Kidney (tissue), 22 donors: ENCODE measurements at places on chromosomes 6 and 20. TPM values are rescaled to one million over a fixed set of nuclear protein-coding genes. Genes with fewer than 3 reads are reported as not detected.
A peak's percentile ranks its signal among the peaks of the same experiment; 100 is the strongest.

DNA sequence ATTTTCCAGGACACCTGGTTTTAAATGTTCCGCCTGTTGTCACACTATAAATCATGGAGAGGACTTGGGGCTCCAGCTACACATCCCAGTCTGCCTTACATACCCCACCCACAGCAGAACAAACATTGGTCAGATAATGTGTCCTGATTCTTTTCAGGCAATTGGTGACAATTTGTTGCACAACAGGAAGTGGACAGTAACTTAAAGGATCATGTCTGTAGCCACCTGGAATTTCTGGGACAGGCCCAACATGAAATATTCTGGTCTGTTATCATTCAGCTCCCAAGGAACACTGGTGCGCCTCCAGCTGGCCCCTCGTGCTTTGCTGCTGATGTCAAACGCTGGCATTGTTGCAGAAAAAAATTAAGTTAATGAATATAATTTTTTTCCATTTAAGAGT lies 117.2 kb downstream of the SOBP start:
- H3K27ac ChIP-seq, result no peak overlapping the region
- H3K4me1 ChIP-seq, result peaks cover 2% of the 10 kb centered on the region
- H3K4me3 ChIP-seq, result no peak overlapping the region
- no peaks in the 10 kb centered on the region for H3K27me3 ChIP-seq
- DNase-seq, result no peak

Gene WFDC5
- 1.0 TPM for total RNA-seq

GRCh38 chr6:7899101-7899888 lies 11.3 kb downstream of the TXNDC5 start:
- DNase-seq, result no peak
- H3K36me3 ChIP-seq, result peaks cover 51% of the 10 kb centered on the region
- no peak overlapping the region for H3K4me3 ChIP-seq

Gene BIRC7
- 4.0 TPM for total RNA-seq

DNA sequence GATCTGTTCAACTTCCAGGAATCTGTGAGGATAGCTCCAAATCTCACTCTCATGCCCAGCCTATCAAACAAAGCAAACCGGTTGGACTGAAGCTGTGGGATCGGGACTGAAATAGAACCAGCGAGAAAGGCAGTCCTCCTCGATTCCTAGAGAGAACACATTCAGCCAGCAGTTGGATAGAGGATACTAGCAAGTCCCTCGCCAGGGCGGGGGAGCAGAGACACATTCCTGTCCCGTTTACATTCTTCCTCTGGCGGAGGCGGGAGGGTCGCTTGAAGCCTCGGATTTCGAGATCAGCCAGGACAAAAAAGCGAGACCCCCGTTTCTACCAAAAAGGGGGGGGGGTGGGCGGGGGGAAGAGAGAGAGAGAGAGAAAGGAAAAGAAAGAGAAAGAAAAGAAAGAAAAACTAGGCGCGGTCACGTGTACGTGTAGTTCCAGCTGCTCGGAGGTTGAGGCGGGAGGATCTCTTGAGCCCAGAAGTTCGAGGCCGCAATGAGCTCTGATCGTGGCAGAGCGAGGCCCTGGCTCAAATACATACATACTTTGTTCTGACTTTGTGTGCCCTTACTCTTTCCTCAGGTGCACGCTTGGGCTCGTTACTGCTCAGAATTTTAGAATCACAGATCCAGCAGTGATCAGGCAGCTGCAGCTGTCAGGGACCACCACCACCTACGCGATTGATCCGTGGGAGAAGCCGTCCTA lies 19.5 kb downstream of the ZNF311 start:
- H3K4me1 ChIP-seq, result no peaks in the 10 kb centered on the region
- DNase-seq, result peak; percentile 94
- no peaks in the 10 kb centered on the region for H3K36me3 ChIP-seq
- H3K27me3 ChIP-seq, result no peaks in the 10 kb centered on the region

Gene CCM2L
- total RNA-seq, result 13.8 TPM

Gene ARHGAP40
- total RNA-seq, result 20.2 TPM

GRCh38 chr6:68652117-68652536 lies 17.0 kb downstream of the ADGRB3 start:
- H3K27ac ChIP-seq, result no peak overlapping the region
- no peak overlapping the region for H3K4me3 ChIP-seq

Gene SIRPA
- total RNA-seq, result 46.6 TPM

- no peaks in the 10 kb centered on the region for H3K4me1 ChIP-seq
- H3K4me3 ChIP-seq, result no peak overlapping the region
- H3K27me3 ChIP-seq, result no peaks in the 10 kb centered on the region
- no peak for DNase-seq
Observed at GRCh38 chr20:35021063-35021462, 65.4 kb downstream of the MYH7B start.

DNA sequence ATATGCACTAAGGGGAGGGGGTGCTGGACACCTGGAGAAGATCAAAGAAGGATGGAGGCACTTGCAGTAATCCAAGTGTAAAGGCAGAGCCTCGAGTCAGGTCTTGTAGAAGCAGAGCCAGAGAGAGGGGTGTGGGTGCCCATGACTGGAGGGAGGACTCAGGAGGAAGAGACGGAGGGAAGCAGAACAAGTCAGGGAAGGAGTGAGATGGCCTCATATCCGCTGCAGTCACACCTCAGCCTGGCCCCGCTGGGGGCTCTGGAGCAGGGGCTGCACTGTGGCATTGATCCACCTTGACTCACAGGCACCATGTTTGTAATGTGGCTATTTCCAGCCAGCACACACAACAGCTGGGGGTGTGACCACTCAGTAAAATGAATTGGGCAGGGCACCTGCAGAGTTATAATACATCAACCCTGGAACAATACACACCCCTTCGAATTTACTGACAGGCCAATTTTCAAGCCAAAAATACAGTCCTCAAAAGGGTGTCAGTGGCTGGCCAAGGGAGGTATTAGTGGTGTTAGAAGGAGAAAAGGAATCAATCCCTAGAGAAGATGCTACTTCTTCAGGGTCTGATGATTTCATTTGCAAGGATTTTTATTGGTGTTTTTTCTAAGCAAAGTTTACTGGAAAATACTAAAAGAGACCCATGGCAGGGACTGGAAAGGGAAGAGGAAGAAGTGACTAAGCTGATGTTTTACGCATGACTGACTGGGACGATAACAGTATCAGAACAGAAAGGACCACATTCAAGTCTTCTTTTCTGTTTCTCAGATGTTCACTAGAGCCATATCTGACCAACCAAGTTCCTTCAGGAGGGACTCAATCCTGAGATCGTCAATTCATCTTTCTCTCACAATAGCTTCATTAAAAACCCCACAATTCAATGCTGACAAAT lies 18.9 kb upstream of the NXT1 start:
- H3K27ac ChIP-seq, result no peak overlapping the region
- no peaks in the 10 kb centered on the region for H3K4me1 ChIP-seq
- H3K4me3 ChIP-seq, result no peak overlapping the region
- H3K27me3 ChIP-seq, result no peaks in the 10 kb centered on the region
- DNase-seq, result no peak

- H3K4me1 ChIP-seq, result no peaks in the 10 kb centered on the region
- H3K4me3 ChIP-seq, result no peak overlapping the region
- H3K27me3 ChIP-seq, result no peaks in the 10 kb centered on the region
- no peaks in the 10 kb centered on the region for H3K36me3 ChIP-seq
Observed at GRCh38 chr6:44641344-44642031, 254.0 kb downstream of the CDC5L start.

GRCh38 chr6:150273457-150274309 lies 95.1 kb upstream of the IYD start:
- H3K4me3 ChIP-seq, result no peak overlapping the region
- H3K4me1 ChIP-seq, result no peaks in the 10 kb centered on the region
- H3K27ac ChIP-seq, result no peak overlapping the region
- peak; percentile 77 for DNase-seq
- H3K36me3 ChIP-seq, result no peaks in the 10 kb centered on the region

GRCh38 chr20:44215125-44215524 lies 4.6 kb upstream of the OSER1 start:
- no peaks in the 10 kb centered on the region for H3K27me3 ChIP-seq
- H3K4me3 ChIP-seq, result no peak overlapping the region
- no peaks in the 10 kb centered on the region for H3K36me3 ChIP-seq
- H3K4me1 ChIP-seq, result peaks cover 3% of the 10 kb centered on the region
- H3K27ac ChIP-seq, result no peak overlapping the region

DNA sequence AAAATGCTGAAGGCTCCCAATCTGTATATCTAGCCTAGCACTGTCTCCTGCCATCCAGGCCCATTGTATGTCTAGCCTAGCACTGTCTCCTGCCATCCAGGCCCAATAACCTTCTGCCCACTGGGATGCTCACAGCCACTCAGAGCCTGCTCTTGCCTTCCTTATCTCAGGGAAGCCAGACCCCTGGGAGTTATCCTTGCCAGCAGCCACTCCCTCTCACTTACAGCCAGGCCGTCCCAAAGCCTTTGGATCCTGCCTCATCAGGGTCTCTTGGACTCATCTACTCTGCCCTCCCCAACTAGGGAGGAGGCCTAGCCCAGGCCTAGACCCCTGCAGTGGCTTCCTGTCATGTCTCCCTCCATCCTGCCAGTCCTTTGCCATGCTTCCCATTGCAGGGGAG lies 37.3 kb downstream of the KIF3B start:
- H3K27me3 ChIP-seq, result no peaks in the 10 kb centered on the region
- no peaks in the 10 kb centered on the region for H3K4me1 ChIP-seq
- DNase-seq, result no peak
- H3K4me3 ChIP-seq, result no peak overlapping the region
